ENCODE measurements at places on chromosomes 11 and 22. TPM values are rescaled to one million over a fixed set of nuclear protein-coding genes. Genes with fewer than 3 reads are reported as not detected.

CASP12 gene
- 5.1 TPM for total RNA-seq

OR10A2 gene
- total RNA-seq = not detected

GRAP2 gene
- total RNA-seq = 4.8 TPM

PARVG gene
- total RNA-seq = 92.0 TPM

OR8B8 gene
- not detected for total RNA-seq

NXPE2 gene
- not detected for total RNA-seq

VSIG10L2 gene
- not detected for total RNA-seq

SLC22A6 gene
- not detected for total RNA-seq

CLDN5 gene
- 66.3 TPM for total RNA-seq

OR9G4 gene
- total RNA-seq = not detected

ALDH3B2 gene
- total RNA-seq = not detected

NXPE1 gene
- total RNA-seq = not detected

C22orf39 gene
- total RNA-seq = 45.4 TPM

TAGLN gene
- 872 TPM for total RNA-seq

TSSK2 gene
- total RNA-seq = not detected

MAP6 gene
- 5.1 TPM for total RNA-seq

GPHA2 gene
- not detected for total RNA-seq

KRTAP5-7 gene
- total RNA-seq = not detected
